ENCODE measurements at places on chromosomes 3 and 15.

- no peak for DNase-seq
Observed at GRCh38 chr3:43180027-43180426, 74.1 kb upstream of the POMGNT2 start.

DNA sequence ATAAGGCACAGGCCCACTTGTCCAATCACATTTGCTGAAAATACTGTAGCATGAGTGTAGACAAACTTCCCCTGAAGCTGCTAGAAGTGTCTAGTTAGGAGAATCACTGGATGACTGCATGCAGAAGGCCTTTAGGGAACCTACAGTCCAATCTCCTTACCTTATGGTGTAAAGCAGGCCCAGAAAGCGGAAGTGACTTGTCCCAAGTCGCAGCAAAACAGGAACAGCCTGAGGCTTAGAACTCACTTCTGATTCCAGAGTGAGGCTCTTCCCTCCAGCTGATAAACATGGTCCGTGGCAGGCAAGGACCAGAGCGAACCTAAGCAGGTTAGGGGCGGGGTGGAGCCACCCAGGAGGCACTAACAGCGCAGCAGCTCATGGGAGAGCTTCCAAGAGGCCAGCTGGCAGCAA is 2.5 kb downstream of the GRAMD2A start:
- no peak for DNase-seq

DNA sequence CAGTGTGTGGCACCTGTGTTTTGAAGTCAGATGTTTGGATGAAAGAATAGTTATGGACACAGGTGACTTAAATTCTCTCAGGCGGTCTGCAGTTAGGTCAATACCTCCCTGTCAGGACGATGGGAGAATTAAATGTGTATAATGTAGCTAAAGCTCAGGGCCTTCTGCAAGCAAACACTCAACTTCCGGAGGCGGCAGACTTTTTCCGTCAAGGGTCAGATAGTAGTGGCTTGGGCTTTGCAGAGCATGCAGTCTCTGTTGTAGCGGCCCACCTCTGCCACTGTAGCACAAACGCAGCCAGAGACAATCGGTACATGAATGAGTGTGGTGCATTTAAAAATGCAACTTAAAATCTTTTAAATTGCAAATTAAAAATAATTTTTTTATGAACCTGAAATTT is 47.4 kb downstream of the CMTM8 start:
- DNase-seq: no peak

GRCh38 chr3:123291404-123291803 is 89.7 kb downstream of the SEC22A start:
- DNase-seq: no peak

- no peak for DNase-seq
Observed at GRCh38 chr15:77225088-77225487, 154.2 kb upstream of the TSPAN3 start.

DNA sequence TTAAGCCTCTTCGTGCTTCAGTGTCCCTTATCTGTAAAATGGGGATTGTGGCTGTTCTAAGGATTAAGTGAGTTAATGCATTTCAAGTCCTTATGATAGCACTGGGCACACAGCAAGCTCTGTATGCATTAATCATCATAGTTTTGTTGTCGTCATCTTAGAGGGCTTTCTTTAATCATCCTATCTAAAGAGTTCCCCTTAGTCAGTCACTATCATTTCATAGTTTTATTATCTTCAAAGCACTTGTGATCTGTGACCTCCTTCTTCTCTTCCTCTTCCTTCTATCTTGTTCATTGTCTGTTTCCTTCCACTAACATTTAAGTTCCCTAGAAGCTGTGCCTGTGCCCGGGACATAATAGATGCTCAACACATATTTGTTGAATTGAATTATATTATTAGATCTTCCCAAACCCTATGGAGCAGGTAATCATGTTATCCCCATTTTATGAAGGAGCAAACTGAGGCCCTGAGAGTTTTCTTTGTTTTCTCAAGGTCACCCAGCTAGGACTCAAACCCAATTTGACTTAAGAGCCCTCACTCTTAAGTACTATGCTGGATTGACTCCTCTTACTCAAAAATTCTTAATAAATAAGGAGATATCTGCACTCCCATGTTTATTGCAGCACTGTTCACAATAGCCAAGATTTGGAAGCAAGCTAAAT is 24.1 kb downstream of the DUOX2 start:
- DNase-seq: no peak

DNA sequence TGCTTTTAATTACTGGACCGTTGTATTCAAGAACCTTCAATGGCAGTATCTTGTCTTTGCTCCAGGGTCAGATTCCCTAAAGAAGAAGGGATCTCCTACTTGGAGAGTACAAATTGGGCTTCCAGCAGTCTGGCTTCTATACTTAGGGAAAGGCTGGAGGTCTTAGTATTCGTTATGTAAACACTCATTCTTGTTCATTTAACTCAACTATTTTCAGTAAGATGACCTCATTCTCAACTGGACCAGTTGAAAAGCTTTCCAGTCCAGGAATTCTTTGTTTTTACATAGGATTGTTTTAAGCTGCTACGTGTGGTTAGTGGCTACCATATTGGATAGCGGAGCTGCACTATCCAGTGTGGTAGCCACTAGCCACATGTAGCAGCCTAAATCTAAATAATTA is 4.6 kb downstream of the SENP5 start:
- DNase-seq: no peak

DNA sequence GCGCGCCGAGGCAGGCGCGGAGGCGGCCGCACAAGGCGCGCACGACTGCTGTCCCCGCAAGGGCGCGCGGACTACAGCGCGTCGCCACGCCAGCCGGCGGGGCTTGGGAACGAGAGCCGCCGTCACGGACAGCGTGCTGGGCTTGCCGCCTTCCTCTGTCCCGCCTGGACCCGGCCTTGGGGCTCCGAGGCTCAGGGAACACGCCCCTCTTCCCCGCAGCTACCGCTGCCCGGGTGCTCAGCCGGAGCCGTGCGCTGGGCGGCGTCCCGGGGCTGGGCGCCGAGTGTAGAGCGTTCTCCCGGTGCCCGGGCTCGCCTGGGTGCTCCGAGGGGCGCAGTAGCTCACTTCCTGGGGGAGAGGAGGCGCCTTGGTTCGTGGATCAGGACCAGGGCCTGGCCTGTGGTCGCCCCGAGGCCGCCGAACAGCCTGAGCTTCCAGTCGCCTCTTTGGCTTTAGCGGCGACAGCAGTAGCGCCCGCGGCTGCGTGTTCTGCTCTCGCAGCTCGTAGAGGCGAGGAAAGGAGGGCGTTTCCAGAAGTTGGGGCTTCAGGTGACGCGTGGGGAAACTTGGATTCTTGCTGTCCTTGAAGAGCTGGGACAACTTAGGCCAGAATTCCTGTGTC is 226.7 kb upstream of the C2CD4B start:
- peak; percentile 44 for DNase-seq

DNA sequence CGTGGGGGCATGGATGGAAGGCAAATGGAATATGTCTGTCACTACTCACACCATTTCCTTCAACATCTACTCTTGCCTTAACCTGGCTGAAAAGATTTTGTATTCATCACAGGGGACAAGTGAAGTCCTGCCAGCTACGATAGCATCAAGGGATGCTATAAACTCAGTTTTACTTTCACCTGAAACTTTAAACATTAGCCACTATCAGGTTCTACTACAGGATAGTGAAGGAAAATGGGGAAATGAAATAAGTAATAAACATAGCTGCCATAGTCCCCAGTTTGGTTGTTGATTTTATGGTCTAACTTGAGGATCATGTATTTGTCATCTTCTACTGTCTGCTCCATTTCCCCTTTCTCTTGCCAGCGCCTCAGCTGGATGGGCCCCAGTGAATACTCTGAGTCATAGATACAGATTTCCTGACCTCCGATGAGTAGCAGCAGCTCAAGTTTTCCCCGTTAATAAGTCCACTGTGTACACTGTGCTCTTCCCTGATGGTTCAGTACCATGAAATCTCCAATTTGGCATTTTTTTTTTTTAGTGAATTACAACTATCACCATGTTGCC is 338.2 kb upstream of the SLCO3A1 start:
- DNase-seq: no peak
